ENCODE measurements at places on chromosomes 5 and 9. TPM values are rescaled to one million over a fixed set of nuclear protein-coding genes. Genes with fewer than 3 reads are reported as not detected.

- DNase-seq, result no peak
Measured at GRCh38 chr5:27242258-27242626, 203.9 kb upstream of the CDH9 start.

DOCK2 gene
- 4.2 TPM for total RNA-seq

- DNase-seq, result no peak
Measured at GRCh38 chr9:127185181-127185580, 62.7 kb upstream of the ANGPTL2 start.

DNA sequence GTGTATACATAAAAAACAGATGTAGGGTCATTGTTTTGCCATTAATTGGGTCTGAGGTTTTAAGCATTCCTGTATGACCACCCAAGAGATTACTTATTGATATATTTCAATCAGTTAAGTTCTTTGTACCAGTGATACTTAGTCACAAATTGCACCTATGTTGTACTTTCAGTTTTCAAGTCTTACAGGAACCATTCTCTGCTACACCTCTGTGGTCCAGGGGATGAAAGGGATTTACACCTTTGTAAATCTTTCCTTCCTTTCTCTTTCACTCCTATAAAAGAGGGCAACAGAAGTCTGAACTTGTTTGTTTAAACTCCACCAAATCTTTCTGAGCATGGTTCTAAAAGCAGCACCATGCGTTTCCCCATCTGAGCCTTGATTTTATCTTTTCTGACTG, 86.1 kb downstream of the DEPDC1B start:
- DNase-seq, result no peak

BAAT gene
- not detected for total RNA-seq

ACOT12 gene
- not detected for total RNA-seq

IFNA13 gene
- total RNA-seq, result not detected

FPGS gene
- 38.0 TPM for total RNA-seq

GRCh38 chr9:33524306-33524947, 376 bp downstream of the ANKRD18B start:
- DNase-seq, result no peak

RNF183 gene
- total RNA-seq, result not detected

DNA sequence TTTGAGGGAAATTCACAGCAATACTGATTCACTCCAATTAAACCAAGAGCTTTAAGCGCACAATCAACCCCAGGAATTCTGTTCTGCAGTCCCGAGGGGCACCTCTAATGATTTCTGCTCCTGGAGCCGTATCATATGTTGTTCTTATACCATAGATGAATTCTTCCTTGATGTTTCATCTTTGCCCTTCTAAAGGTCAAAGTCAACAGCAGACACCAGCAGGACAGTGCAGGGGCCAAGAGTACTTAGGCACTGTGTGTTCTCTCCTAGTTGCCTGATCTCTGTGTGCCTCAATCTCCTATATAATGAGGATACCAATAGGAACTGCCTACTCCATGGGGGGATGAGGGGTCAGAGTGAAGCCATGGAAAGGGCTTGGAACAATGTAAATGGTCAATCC, 16.5 kb downstream of the EPB41L4B start:
- DNase-seq, result no peak

GRCh38 chr9:136386018-136386417, 12.5 kb upstream of the CARD9 start:
- DNase-seq, result no peak

- DNase-seq, result no peak
Measured at GRCh38 chr5:124080256-124080655, 568.3 kb downstream of the CSNK1G3 start.

DNA sequence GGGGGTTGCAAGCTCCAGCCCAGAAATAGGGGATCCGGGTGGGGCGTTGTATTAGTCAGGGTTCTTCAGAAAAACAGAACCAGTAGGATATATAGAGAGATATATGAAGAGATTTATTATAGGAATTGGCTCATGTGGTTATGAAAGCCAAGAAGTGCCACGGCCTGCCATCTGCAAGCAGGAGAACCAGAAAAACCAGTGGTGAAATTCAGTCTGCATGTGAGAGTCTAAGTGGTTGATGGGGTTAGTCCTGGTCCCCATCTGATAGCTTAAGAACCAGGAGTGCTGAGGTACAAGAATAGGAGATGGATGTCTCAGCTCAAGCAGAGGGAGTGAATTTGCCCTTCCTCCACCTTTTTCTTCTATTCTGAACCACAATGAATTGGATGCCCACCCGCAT, 123.4 kb upstream of the APC start:
- no peak for DNase-seq

BTNL3 gene
- total RNA-seq, result not detected

DNA sequence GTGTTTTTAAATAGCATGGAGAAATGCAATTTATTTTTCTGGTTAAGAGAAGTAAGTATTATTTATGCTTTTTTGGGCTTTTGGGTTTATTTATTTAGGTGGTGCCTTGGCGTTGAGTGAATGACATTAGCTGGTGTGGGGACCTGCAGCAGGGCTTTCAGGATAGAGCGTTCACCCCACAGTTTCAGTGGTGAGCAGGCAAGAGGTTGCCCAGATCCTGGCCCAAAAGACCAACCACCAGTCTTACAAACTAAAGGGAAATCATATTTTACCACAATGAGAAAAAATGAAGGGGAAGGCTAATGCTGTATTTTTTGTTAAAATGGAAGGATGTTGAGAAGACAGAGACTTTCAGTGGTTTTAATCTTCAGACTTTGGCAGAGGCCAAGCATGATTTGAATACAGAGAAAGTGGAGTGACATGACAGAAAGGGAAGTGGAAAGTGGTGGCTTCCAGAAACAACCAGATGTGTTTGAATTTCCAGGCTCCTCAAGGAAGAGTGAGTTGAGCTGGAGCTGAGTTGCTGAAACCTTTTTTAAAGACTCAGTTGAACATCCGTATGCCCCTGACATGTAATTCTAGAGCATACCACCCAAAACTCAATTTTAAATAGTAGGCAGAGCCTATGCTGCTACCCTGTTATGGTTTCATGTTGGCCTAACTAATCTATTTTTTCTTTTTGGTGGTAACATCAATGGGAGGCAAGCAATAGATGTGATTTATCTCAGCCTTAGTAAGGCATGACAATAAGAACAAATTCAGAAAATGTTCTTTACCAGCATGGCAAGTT, 94.8 kb downstream of the AOPEP start:
- no peak for DNase-seq

GZMA gene
- 1.5 TPM for total RNA-seq

- no peak for DNase-seq
Measured at GRCh38 chr5:180154821-180155364, 54.1 kb downstream of the RASGEF1C start.

- DNase-seq, result no peak
Measured at GRCh38 chr5:122941737-122942136, 94.8 kb downstream of the PPIC start.

Measured in left ventricle myocardium inferior (tissue), 1 donor.